ENCODE measurements at places on chromosomes 3 and 15.
A peak's percentile ranks its signal among the peaks of the same experiment; 100 is the strongest.

GRCh38 chr3:37287776-37288175, 113.4 kb upstream of the LRRFIP2 start:
- H3K27ac ChIP-seq, result no peak overlapping the region
- peaks cover 44% of the 10 kb centered on the region for H3K36me3 ChIP-seq
- no peaks in the 10 kb centered on the region for H3K4me1 ChIP-seq
- no peak for DNase-seq
- no peak overlapping the region for H3K4me3 ChIP-seq
- no peaks in the 10 kb centered on the region for H3K27me3 ChIP-seq

- H3K4me1 ChIP-seq, result no peaks in the 10 kb centered on the region
- no peaks in the 10 kb centered on the region for H3K27me3 ChIP-seq
- no peak for DNase-seq
Observed at GRCh38 chr15:41919201-41919820, 25.5 kb upstream of the SPTBN5 start.

DNA sequence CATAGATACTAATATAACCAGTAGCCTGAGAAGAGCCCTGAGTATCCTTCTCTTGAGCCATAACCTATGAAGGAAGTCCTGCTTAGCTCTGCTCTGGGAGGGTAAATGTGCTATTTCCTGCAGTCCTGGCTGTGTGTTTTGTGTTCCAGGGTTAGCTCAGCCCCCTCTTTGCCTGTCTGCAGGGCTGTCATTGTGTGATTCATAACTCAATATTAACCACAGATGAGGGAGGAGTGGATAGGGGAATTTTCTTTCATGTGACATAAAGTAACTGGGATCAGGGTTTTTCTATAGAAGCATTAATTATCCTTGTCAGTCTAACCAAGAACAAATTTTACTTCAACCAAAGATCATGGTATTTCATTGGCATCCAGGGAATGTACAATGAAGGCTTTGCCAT, 183.3 kb upstream of the ZBTB20 start:
- no peaks in the 10 kb centered on the region for H3K4me1 ChIP-seq
- H3K27me3 ChIP-seq, result no peaks in the 10 kb centered on the region
- DNase-seq, result no peak
- no peak overlapping the region for H3K27ac ChIP-seq
- no peaks in the 10 kb centered on the region for H3K36me3 ChIP-seq

- H3K4me1 ChIP-seq, result no peaks in the 10 kb centered on the region
- H3K27me3 ChIP-seq, result no peaks in the 10 kb centered on the region
- no peaks in the 10 kb centered on the region for H3K36me3 ChIP-seq
- no peak overlapping the region for H3K4me3 ChIP-seq
- DNase-seq, result no peak
Observed at GRCh38 chr3:17800232-17800631, 57.8 kb upstream of the TBC1D5 start.

DNA sequence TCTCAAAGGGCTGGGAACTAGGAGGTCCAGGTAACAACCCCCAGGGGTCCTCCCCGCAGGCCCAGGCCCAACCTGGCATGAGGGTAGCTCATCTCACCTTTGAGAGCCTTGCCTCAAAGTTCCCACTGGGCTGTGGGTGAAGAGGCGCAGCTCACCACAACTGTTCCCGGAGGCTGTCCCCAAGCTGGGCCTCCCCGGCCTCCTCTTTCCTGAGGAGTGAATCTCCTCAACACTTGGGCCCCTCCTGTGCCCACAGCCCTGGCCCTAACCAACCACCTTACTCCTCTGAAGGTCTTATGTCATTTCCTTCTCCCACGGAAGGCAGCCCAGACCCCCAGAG, 27.5 kb upstream of the CORO2B start:
- no peak for DNase-seq
- H3K27me3 ChIP-seq, result no peaks in the 10 kb centered on the region
- H3K4me3 ChIP-seq, result no peak overlapping the region
- peaks cover 9% of the 10 kb centered on the region for H3K4me1 ChIP-seq
- H3K27ac ChIP-seq, result no peak overlapping the region

DNA sequence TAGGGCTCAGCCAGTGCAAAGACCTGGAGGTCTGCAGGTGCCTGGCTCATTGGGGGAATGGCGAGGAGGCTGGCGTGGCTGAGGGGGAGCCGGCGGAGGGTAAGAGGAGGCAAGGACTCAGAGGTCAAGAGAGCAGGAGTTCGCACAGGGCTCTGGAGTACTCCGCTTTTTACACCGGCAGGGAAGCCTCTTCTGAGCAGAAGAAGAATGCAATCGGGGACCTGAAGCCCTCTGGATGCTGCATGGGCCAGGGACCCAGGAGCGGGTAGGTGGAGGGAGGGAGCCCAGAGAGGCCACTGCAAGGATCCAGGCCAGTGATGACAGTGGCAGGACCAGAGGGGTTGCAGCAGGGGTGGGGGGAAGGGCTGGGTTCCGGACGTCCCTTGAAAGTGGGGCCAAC, 70.4 kb upstream of the TAMM41 start:
- H3K36me3 ChIP-seq, result no peaks in the 10 kb centered on the region
- H3K4me1 ChIP-seq, result no peaks in the 10 kb centered on the region
- peaks cover 8% of the 10 kb centered on the region for H3K27me3 ChIP-seq
- H3K4me3 ChIP-seq, result no peak overlapping the region

DNA sequence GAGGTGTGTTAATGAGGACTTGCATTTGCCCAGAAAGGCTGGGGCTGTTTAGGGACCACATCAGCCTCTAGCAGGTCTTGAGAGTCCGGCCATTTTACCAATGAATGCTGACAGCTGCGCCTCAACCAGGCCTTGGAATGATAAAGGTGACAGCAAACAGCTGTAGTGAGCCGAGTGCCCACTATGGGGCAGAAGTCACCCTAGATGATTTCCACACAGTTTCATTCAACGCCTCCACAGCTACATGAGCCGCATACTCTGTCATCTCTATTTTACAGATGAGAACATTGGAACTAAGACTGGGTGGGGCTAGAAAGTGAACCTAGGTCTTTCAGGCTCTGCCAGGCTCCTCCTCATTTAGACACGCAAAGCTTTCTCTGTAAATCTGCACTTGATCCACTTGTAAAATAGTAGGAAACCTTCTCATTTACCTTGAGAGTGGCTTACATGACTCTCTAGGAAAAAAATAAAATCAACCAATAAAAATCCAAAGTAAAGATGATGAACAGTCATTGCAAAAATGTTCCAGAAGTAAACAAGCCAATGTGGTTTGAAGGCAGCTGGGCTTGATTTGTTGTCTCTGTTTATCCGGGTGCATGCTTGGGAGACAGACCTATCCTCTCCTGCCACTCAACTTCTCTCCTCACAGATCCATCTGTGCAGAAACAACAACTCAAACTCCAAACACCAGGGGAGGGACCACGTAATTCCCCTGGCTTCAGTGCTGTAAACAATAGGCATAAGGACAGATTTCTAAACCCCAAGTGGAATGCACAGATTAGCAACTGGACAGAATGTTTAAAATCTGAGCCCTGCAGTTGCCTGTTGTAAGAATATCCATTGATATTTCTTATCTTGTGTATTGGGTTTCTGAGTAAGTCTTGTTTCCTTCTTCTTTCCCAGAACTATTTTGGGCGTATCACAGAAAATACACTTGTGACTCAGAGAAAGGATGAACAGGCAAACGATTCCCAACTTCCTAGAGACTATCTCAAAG, 31.5 kb upstream of the LDHAL6B start:
- peak overlapping the region; percentile 25 for H3K27ac ChIP-seq
- H3K36me3 ChIP-seq, result peaks cover 73% of the 10 kb centered on the region
- H3K27me3 ChIP-seq, result no peaks in the 10 kb centered on the region
- H3K4me3 ChIP-seq, result no peak overlapping the region

- DNase-seq, result peak; percentile 53
- no peaks in the 10 kb centered on the region for H3K4me1 ChIP-seq
- no peaks in the 10 kb centered on the region for H3K27me3 ChIP-seq
- H3K27ac ChIP-seq, result no peak overlapping the region
- H3K4me3 ChIP-seq, result no peak overlapping the region
- no peaks in the 10 kb centered on the region for H3K36me3 ChIP-seq
Observed at GRCh38 chr3:53806182-53807116, 39.8 kb downstream of the CHDH start.

- H3K27ac ChIP-seq, result no peak overlapping the region
- H3K4me1 ChIP-seq, result no peaks in the 10 kb centered on the region
- H3K27me3 ChIP-seq, result no peaks in the 10 kb centered on the region
- DNase-seq, result no peak
Observed at GRCh38 chr3:32961189-32961715, 9.8 kb downstream of the CCR4 start.

DNA sequence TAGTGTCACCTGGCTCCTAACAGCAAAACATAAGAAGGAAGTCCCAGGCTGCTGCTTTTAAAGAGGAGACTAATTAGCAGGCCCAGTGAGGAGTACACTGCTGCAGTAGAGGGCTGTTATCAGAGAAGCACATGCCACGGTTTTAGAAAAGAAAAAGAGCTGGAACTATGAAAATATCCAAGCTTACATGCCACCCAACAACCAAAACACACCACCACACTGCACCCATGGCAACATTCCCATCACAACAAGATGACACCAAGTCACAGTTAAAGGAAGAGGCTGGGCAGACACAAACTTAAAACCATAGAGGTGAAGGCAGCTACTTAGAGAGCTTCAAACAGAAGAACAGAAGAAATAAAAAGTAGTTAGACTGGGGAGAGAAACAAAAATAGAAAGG, 37.0 kb downstream of the NPTN start:
- peaks cover 90% of the 10 kb centered on the region for H3K4me1 ChIP-seq
- DNase-seq, result no peak
- H3K27ac ChIP-seq, result peak overlapping the region; percentile 46
- H3K4me3 ChIP-seq, result no peak overlapping the region
- H3K36me3 ChIP-seq, result no peaks in the 10 kb centered on the region

- no peak for DNase-seq
- no peak overlapping the region for H3K4me3 ChIP-seq
- no peaks in the 10 kb centered on the region for H3K36me3 ChIP-seq
- no peaks in the 10 kb centered on the region for H3K4me1 ChIP-seq
- H3K27me3 ChIP-seq, result no peaks in the 10 kb centered on the region
Observed at GRCh38 chr3:195609229-195609628, 25.5 kb upstream of the APOD start.

DNA sequence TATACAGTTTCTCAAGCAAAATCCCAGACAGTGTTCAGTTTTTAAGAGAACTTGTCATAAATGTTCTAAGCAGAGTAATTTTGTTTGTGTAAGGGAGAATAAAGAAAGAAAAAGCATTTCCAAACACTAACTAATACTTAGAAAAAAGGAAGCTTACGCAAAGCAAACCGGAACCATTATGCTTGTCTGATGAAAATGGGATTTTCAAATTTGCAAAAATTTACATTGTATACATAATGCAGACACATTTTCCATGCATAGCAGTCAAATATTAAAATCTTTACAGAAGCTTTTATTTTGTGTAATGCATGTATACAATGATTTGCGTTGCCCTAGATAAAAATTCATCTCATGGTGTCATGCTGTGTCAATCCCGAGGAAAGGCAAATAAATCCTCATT, 229.0 kb downstream of the SLC9A9 start:
- H3K4me3 ChIP-seq, result no peak overlapping the region
- no peak overlapping the region for H3K27ac ChIP-seq
- H3K36me3 ChIP-seq, result peaks cover 12% of the 10 kb centered on the region
- DNase-seq, result no peak
- no peaks in the 10 kb centered on the region for H3K27me3 ChIP-seq
- no peaks in the 10 kb centered on the region for H3K4me1 ChIP-seq

DNA sequence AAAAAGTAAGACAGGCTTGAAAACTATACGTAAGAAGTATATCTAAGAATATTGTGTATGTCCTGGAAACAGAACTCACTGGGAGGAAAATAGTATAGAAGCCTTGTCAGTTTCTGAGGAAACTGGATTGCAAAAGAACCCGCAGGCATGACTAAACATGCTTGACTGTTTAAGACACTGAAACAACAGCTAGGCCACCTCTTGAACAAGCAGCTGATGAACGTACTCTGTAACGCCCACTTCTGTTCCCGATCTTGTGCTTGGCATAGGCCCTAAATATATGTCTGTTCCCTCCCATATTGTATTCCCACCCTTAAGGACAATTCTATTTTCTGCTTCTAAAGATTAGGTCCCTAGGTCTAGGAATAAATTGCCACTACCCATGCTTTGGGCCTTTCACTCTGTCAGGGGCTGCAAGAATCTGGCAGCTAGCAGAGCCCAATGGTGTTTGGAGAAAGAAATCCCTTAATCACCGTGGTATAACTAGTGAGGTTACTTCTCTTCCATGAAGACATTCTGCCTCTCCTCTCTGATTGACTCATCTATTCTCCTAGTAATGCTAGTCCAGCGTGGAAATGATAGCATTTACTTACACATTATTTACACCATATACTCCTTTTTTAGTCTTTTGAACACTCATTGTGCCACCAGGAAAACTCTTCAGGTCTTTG, 46.2 kb downstream of the CD200 start:
- H3K27ac ChIP-seq, result no peak overlapping the region
- H3K27me3 ChIP-seq, result no peaks in the 10 kb centered on the region
- H3K4me3 ChIP-seq, result no peak overlapping the region

DNA sequence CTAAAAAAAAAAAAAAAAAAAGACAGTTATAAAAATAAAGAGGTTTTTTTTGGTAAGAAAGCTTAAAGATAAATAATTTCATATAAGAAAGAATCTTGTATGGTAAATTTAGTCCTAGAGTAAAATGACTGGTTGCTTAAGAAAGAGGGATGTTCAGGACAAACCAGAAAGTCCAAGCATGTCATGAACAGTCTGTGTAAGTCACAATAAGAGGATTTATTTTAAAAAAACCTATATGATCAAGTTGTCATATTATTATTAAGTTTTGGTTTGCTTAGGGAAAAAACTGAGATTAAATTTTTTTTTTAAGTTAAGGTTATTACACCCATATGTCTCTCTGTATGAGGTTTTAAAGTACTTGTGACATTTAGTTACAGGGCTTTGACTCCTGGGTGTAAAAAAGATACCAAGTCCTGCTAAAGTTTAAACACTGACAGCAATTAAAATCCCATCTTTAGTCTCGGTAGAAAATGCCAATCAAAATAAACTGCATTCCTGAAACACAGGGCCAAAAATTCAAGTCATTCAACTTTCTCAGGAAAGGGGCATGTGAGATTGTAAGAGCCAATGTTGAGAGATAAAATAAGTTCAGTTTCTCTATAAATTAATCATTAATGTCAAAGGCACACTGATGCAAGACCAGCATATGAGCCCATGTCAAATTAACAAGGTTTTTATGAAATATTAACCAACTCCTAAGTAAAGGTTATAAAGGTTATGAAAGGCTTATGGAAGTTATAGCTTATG, 8.5 kb upstream of the BDH1 start:
- DNase-seq, result no peak
- H3K36me3 ChIP-seq, result no peaks in the 10 kb centered on the region
- no peak overlapping the region for H3K27ac ChIP-seq
- no peaks in the 10 kb centered on the region for H3K4me1 ChIP-seq

DNA sequence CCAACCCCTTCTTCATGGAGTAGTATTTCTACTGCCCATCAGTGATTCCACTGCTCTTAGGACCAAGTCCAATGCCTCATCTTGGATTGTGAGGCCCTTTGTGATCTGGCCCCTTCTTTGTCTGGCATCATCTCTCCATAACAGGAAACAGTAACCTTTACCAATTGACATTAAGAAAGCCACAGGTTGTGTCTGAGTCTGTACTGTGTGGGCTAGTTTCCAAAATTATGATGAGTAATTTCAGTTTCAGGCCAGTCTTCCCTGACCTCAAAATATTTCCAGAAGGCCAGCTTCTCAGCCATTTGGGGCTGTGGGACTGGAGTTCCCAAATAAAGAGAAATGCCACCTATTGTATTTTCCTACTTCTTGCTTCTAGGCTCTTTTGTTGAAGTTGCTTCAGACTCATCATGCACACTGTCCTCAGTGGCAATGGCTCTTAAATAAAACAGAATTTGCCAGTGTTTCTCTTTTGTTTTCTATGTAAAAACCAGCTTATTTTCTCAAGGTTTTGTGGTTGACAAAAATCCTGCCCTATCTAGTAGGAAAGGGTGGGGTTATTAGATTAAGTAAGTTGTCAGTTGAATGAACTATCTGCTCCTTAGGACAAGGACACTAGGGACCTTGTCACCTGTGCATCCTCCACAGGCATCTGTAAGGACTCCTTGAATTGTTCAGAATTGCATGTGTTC, 47.0 kb upstream of the ACKR4 start:
- H3K36me3 ChIP-seq, result no peaks in the 10 kb centered on the region
- DNase-seq, result no peak
- no peaks in the 10 kb centered on the region for H3K27me3 ChIP-seq
- peaks cover 24% of the 10 kb centered on the region for H3K4me1 ChIP-seq
